Endothelial cell of umbilical vein (primary cell): ENCODE measurements at places on chromosomes 12 and 14. TPM values are rescaled to one million over a fixed set of nuclear protein-coding genes. Genes with fewer than 3 reads are reported as not detected.
A peak's percentile ranks its signal among the peaks of the same experiment; 100 is the strongest.

DHRS2 gene
- 0.44 TPM in 1 of 2 replicates, not detected in the other for total RNA-seq

CPSF2 gene
- 76.9 and 81.7 TPM in 2 replicates for total RNA-seq

DNA sequence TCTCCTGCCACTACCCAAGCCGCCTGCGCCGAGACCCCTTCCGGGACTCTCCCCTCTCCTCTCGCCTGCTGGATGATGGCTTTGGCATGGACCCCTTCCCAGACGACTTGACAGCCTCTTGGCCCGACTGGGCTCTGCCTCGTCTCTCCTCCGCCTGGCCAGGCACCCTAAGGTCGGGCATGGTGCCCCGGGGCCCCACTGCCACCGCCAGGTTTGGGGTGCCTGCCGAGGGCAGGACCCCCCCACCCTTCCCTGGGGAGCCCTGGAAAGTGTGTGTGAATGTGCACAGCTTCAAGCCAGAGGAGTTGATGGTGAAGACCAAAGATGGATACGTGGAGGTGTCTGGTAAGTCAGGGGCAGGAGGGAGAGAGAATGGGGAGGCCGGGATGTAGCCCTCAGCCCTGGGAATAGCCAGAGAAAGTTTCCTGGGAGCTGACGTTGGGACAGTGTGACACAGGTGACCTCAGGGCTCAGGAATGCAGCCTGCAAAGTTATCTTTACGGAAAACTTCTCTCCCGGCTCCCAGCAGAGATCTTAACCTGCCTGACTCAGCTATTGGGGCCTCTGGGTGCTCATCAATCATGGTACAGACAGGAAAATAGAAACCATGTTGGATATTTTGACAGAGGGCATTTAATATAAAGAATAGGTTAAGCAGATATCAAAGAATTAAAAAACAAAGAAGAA is 747 bp downstream of the HSPB8 start:
- peaks cover 35% of the 10 kb centered on the region for H3K4me1 ChIP-seq
- peak overlapping the region; percentile 76 for H3K27ac ChIP-seq
- H3K4me3 ChIP-seq = peak overlapping the region; percentile 42
- no peaks in the 10 kb centered on the region for H3K36me3 ChIP-seq
- peak; percentile 43 for DNase-seq

SMIM41 gene
- not detected in 2 replicates for total RNA-seq

DNA sequence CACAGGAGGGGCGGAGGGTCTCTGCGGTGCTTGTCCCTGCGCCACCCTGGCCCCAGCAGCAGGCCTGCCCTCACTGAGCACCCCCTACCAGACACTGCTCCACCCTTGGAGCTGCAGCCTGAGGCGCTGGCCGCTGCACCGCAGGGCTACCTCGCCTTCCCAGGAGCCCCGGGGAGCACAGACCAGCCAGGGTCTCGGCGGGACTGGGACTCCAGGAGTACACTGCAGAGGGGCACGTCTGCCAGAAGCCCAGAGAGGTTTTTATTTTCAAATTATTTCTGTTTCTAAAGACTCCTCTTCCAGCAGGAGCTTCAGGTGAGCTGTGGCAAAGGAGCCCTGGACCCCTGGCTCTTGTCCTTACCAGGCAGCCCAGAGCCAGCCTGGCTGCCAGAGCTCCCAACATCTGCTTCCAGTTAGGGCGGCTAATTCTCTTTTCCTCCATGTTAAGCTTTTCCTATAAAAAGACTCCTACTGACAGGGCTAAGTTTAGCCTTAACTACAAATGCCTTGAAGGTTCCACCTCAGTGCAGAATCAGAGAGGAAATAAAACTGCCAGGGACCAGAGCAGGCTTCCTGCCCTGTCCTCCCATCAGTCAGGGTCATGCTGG is 26.4 kb downstream of the DEGS2 start:
- H3K4me3 ChIP-seq = no peak overlapping the region
- H3K4me1 ChIP-seq = no peaks in the 10 kb centered on the region
- DNase-seq = no peak
- H3K36me3 ChIP-seq = no peaks in the 10 kb centered on the region

SLC2A3 gene
- 13.9 and 25.7 TPM in 2 replicates for total RNA-seq

DNA sequence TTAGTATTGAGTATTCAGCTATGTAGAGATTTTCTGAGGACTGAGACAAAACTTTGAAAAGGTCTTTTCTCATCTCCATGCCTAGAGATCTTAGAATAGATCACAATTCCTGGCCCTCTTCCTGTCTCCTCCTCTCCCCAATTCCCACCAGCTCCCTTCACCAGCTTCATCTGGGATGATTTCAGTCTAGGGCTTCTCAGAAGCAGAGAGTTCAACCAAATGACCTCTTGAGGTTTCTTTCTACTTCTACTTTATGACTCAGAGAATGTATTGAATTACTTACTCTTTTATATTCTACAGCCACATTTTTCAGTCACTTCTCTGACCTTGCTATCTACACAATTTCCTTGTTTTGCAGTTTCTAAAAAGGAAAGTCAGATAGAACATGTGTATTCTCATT is 19.4 kb upstream of the SNX6 start:
- peaks cover 21% of the 10 kb centered on the region for H3K4me1 ChIP-seq
- DNase-seq = peak; percentile 63
- H3K4me3 ChIP-seq = no peak overlapping the region
- peak overlapping the region; percentile 77 for H3K27ac ChIP-seq
- H3K36me3 ChIP-seq = no peaks in the 10 kb centered on the region
- H3K27me3 ChIP-seq = no peaks in the 10 kb centered on the region

PDE3A gene
- total RNA-seq = 25.7 and 27.4 TPM in 2 replicates

CIDEB gene
- total RNA-seq = 4.6 and 5.2 TPM in 2 replicates

LRRK2 gene
- total RNA-seq = 1.3 and 2.2 TPM in 2 replicates

DNA sequence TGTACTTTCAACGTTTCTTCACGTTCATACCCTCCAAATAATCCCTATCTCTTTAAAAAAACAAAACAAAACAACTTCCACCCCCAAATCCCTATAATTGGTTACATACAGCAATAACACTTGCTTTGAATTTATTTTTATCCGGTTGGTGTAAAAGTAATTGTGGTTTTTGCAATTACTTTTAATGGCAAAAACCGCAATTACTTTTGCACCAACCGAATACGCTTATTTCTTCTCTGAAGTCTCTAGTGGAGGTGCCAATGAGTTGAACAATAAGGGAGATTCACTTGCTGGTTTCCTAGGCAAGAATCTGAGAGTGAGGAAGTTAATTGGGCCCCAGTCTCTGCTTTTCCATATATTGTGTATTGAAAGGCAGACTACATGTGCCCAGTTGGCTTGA is 133.3 kb downstream of the DACT1 start:
- H3K4me3 ChIP-seq = no peak overlapping the region
- no peaks in the 10 kb centered on the region for H3K27me3 ChIP-seq
- H3K27ac ChIP-seq = no peak overlapping the region
- H3K36me3 ChIP-seq = no peaks in the 10 kb centered on the region
- no peak for DNase-seq

TUBA1A gene
- total RNA-seq = 701 and 740 TPM in 2 replicates

IL26 gene
- total RNA-seq = not detected in 2 replicates

- no peaks in the 10 kb centered on the region for H3K4me1 ChIP-seq
- H3K27ac ChIP-seq = no peak overlapping the region
- H3K36me3 ChIP-seq = no peaks in the 10 kb centered on the region
- H3K4me3 ChIP-seq = no peak overlapping the region
- H3K27me3 ChIP-seq = peaks cover 11% of the 10 kb centered on the region
- peak; percentile 40 for DNase-seq
Measured at GRCh38 chr12:24020397-24021163, 71.1 kb upstream of the SOX5 start.

DNA sequence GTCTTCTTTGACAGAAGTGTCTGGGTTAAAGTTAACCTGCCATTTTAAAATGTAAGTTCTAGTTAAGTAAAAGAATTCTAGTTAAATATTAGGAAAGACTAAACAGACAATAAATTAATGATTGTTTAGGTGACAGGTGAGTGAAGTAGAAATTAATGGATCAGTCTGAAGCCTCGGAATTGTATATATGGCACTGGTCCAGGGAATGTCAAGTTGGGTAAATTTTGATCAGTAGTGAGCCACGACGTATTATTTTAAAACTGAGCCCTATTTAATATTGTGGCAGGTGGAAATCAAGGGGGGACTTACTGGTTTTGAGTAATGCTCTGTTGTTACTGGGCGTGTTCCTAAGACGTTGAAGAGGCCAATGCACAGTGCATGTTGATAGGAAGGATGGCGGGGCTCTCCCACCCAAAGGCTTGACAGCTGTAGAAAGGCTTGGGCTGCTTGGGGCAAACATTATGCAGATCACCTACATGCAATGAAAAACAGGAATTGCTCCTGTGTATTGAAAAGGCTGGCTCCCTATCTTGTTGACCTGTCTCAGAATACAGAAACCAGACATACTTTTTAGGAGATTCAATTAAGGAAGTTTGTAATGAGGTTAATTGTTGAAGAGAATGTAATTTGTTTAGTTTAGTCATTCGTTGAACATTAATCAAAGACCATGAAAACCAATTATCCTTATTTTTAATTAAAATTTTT is 5.9 kb upstream of the PPFIBP1 start:
- no peaks in the 10 kb centered on the region for H3K36me3 ChIP-seq
- no peak overlapping the region for H3K27ac ChIP-seq
- H3K27me3 ChIP-seq = no peaks in the 10 kb centered on the region

BAZ2A gene
- 91.4 and 97.7 TPM in 2 replicates for total RNA-seq

- no peak overlapping the region for H3K4me3 ChIP-seq
- H3K27me3 ChIP-seq = no peaks in the 10 kb centered on the region
- no peak for DNase-seq
- H3K36me3 ChIP-seq = no peaks in the 10 kb centered on the region
- H3K4me1 ChIP-seq = no peaks in the 10 kb centered on the region
- H3K27ac ChIP-seq = no peak overlapping the region
Measured at GRCh38 chr12:80861641-80862378, 75.9 kb downstream of the LIN7A start.

CELA1 gene
- total RNA-seq = not detected in 2 replicates

SLC4A8 gene
- total RNA-seq = 7.1 and 9.7 TPM in 2 replicates

- peaks cover 4% of the 10 kb centered on the region for H3K4me1 ChIP-seq
- H3K27me3 ChIP-seq = no peaks in the 10 kb centered on the region
- no peak overlapping the region for H3K27ac ChIP-seq
- no peak for DNase-seq
- no peak overlapping the region for H3K4me3 ChIP-seq
Measured at GRCh38 chr12:92779902-92780301, 77.1 kb downstream of the PLEKHG7 start.

- H3K4me3 ChIP-seq = no peak overlapping the region
- no peak overlapping the region for H3K27ac ChIP-seq
- H3K4me1 ChIP-seq = peaks cover 4% of the 10 kb centered on the region
- H3K27me3 ChIP-seq = no peaks in the 10 kb centered on the region
Measured at GRCh38 chr12:42705863-42706262, 116.3 kb upstream of the PRICKLE1 start.

DHRS1 gene
- total RNA-seq = 18.0 and 20.0 TPM in 2 replicates

APAF1 gene
- total RNA-seq = 32.1 and 35.2 TPM in 2 replicates

TMEM119 gene
- not detected in 2 replicates for total RNA-seq

DNA sequence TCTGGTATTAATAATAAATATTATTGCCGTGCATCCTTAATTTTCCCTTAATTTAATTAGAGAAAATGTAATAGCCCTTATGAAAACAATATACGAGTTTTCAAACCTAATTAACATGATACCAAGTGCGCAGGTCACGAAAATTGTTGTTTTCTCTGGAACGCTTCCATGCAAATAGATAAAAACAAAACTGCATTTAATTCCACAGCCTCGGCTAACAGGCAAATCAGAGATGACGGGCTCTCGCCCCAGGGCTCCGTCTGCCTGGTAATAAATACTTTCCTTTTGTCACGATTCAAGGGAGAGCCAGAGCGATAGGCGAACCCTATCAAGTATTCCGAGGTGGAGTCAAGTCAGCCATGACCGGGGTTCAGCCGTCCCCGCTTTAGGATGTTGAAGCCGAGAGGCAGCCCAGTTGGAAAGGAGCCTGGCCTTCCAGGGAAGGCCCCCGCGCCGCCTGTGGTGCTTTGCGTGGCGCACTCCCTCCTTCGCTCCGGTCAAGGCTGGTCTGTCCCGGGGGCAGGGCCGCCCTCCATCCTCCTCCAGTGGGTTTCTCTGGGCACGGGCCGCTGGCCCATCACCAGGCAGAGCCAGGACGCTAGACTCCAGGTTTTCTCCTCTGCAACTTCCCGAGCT is 137.8 kb upstream of the GSC start:
- H3K27ac ChIP-seq = no peak overlapping the region
- H3K27me3 ChIP-seq = no peaks in the 10 kb centered on the region
- DNase-seq = no peak
- H3K4me3 ChIP-seq = no peak overlapping the region
- no peaks in the 10 kb centered on the region for H3K36me3 ChIP-seq

WSB2 gene
- 73.6 and 85.3 TPM in 2 replicates for total RNA-seq

DNA sequence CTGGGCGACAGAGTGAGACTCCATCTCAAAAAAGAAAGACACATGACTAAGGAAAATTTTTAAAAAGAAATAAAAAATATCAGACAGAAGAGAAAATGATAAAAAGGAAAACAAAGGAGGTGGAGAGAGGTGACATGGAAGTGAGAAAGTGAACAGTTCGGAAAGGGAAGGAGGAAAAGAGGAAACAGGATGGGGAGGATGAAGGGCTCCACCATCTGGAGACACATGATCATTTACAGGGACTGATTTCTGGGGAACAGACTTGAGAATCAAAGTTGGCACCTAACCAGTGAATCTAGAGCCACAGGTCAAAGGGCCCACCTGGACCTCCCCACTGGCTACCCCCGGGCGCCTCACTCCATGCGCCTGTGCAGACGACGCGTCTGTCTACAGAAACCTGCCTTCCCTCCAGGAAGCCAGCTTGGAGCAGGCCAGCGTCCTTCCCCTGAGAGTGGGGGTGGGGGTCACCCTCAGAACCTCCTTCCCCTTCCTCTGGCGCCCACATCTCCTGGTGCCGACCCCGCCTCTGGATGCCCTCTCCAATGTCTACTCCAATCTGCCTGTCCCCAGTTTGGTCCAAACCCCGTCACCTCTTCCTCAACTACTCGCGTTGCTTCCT is 60.5 kb downstream of the AMN start:
- no peaks in the 10 kb centered on the region for H3K27me3 ChIP-seq
- peaks cover 37% of the 10 kb centered on the region for H3K36me3 ChIP-seq
- no peak overlapping the region for H3K27ac ChIP-seq
- no peak overlapping the region for H3K4me3 ChIP-seq

BICDL1 gene
- not detected in 2 replicates for total RNA-seq

- H3K27me3 ChIP-seq = no peaks in the 10 kb centered on the region
- H3K4me1 ChIP-seq = peaks cover 8% of the 10 kb centered on the region
- DNase-seq = no peak
Measured at GRCh38 chr12:57866308-57867019, 19.9 kb upstream of the CTDSP2 start.

GRCh38 chr12:94175763-94176668 is 27.6 kb downstream of the PLXNC1 start:
- no peak for DNase-seq
- no peak overlapping the region for H3K27ac ChIP-seq
- no peaks in the 10 kb centered on the region for H3K4me1 ChIP-seq
- no peak overlapping the region for H3K4me3 ChIP-seq
